NCI-H69 (cell line): ENCODE measurements at places on chromosomes 13 and 19.

DNA sequence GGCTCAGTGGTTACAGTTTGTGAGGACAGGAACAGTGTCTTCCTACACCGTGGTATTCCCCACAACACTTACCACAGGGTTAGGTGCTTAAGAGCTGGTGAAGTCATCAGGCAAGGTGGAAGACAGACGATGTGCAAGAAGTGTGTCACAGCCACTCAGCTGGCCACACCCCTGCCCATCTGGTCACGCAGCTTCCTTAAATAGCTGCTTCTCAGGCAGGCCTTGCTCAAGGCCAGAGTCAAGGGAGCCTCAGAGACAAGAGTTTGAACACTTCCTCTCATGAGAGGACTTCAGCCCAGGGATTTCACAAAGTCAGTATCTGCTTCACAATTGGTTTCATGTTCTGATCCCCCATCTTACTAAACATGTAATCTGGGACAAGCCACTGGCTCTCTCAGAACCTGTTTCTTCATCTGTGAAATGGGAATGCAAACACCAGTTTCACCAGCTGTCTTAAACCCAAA lies 80.3 kb upstream of the FRY start:
- peak; percentile 54 for DNase-seq

GRCh38 chr13:109154546-109154945 lies 525.1 kb downstream of the MYO16 start:
- no peak for DNase-seq

DNA sequence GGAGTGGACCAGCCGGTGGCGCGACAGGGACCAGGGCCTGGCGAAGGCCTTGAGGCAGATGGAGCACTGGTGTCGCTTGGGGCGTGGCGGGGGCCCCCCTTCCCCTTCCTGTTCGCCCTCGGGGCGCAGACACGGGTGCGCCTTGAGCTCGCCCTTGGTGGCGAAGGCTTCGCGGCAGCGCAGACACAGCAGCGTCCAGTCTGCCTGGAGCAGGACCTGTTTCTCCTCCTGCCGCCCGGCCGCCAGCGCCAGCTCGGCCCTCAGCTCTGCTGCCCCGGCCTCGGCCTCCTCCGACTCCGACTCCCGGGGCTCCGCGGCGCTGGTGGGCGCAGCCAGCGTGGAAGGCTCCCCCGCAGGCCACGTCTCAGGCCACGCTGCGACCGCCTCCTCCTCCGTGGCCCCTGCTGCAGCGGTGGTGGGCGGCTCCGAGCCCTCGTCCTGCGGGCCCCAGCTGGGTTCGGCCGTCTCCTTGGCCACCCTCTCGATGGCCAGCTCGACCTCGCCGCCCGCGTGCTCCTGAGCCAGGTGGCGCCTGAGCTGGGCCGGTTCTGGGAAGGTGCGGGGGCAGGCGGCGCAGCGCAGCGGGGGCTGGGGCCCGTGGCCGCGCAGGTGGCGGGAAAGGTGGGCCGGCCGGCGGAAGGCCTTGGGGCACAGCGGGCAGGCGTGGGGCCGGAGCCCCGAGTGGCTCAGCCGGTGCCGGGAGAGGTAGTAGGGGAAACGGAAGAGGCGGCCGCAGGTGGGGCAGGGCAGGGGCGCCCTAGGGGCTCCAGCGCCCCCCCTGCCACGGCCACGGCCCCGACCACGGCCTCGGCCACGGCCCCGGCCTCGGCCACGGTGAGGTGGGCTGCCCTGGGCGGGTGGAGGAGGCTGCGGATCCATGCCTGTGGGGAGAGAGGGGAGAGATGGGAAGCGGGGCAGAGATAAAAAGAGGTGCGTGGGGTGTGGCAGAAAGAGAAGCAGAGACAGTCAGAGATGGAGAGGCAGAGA lies 1.6 kb downstream of the ZNF579 start:
- no peak for DNase-seq

GRCh38 chr19:43639519-43640423 lies at the start of gene CADM4:
CADM4 (minus strand) TSS chr19:43639850; CDS start chr19:43639790, 60 bp downstream.
- DNase-seq, result peak; percentile 78

DNA sequence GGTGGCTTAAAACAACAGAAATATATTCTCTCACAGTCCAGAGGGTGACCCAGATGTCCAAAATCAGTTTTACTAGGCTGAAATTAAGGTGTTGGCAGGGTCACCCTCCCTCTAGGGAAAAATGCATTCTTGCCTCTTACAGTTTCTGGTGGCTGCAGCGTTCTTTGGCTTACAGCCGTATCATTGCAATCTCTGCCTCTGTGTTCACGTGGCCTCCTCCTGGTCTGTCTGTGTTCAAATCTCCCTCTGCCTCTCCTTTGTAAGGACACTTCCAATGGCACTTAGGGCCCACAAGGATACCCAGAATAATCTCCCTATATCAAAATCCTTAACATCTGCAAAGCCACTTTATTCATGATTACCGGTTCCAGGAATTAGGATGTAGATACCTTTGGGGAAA lies 21.1 kb downstream of the KCTD12 start:
- peak; percentile 17 for DNase-seq

- no peak for DNase-seq
These were observed 99.0 kb upstream of the TSHZ3 start for GRCh38 chr19:31448221-31448657.

- DNase-seq, result no peak
These were observed 53.8 kb downstream of the PARP4 start for GRCh38 chr13:24458736-24459135.
